ENCODE measurements at places on chromosomes 16 and 17. TPM values are rescaled to one million over a fixed set of nuclear protein-coding genes. Genes with fewer than 3 reads are reported as not detected.
A peak's percentile ranks its signal among the peaks of the same experiment; 100 is the strongest.

- peak; percentile 89 for DNase-seq
These were observed 27.6 kb upstream of the PITPNA start for GRCh38 chr17:1590029-1590746.

DNA sequence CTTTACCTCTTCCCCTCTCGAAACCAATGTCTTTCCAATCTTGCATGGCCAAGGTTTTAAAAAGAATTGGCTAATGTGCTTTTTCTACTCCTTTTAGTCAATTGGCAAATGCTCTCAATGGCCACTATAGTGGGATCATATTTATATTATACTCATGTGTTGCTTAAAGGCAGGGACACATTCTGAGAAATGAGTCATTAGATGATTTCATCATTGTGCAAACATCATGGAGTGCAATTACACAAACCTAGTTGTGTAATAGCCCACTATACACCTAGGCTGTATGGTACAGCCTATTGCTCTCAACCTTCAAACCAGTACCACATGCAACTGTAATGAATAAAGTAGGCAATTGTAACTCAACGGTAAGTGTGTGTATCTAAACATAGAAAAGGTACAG is 180.9 kb downstream of the HS3ST3A1 start:
- peak; percentile 93 for DNase-seq

- no peak for DNase-seq
These were observed 8.2 kb downstream of the RHBDF1 start for GRCh38 chr16:63998-64913.

The HOXB1 gene
- polyA plus RNA-seq: 0.07 TPM

The COG7 gene
- polyA plus RNA-seq: 23.1 TPM

The ACD gene
- polyA plus RNA-seq: 28.0 TPM

The CRISPLD2 gene
- 8.8 TPM for polyA plus RNA-seq

- DNase-seq: peak; percentile 88
These were observed at the start of gene MAP3K14 for GRCh38 chr17:45316434-45317110. TSS of gene MAP3K14 (minus strand) at chr17:45317020. CDS start at chr17:45290745, 26,275 bp downstream.

- no peak for DNase-seq
These were observed 4.7 kb upstream of the ASGR2 start for GRCh38 chr17:7119314-7119713.

The MT1F gene
- 77.0 TPM for polyA plus RNA-seq

The TP53TG3C gene
- not detected for polyA plus RNA-seq

GRCh38 chr17:68381076-68381900 is 76.0 kb downstream of the WIPI1 start:
- DNase-seq: no peak

The ZNF18 gene
- polyA plus RNA-seq: 8.1 TPM
